ENCODE measurements at places on chromosomes 11 and 22. TPM values are rescaled to one million over a fixed set of nuclear protein-coding genes. Genes with fewer than 3 reads are reported as not detected.
A peak's percentile ranks its signal among the peaks of the same experiment; 100 is the strongest.

DNA sequence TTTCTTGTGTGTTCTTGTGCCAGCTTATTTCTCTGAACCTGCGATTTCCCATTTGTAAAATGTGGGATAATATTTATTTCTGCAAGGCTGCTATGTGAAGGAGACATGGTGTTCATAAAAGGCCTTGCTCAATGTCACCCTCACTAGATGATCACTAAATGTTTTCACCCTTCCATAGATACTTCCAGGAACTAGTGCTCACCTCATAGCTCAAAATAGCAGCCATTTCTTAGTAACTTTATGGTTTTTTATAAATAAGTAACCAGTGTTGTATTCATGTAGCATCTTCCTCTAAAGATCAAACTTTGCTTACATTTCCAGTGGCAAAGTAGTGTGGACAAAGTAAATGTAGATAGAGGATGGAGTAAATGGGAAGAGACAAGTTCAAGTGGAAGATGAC lies 23.8 kb downstream of the SYTL2 start:
- no peak overlapping the region for H3K4me3 ChIP-seq
- no peak overlapping the region for H3K27ac ChIP-seq
- H3K27me3 ChIP-seq, result no peaks in the 10 kb centered on the region
- DNase-seq, result no peak

The YPEL4 gene
- total RNA-seq, result 0.55 TPM

The SLC1A2 gene
- 6.4 TPM for total RNA-seq

DNA sequence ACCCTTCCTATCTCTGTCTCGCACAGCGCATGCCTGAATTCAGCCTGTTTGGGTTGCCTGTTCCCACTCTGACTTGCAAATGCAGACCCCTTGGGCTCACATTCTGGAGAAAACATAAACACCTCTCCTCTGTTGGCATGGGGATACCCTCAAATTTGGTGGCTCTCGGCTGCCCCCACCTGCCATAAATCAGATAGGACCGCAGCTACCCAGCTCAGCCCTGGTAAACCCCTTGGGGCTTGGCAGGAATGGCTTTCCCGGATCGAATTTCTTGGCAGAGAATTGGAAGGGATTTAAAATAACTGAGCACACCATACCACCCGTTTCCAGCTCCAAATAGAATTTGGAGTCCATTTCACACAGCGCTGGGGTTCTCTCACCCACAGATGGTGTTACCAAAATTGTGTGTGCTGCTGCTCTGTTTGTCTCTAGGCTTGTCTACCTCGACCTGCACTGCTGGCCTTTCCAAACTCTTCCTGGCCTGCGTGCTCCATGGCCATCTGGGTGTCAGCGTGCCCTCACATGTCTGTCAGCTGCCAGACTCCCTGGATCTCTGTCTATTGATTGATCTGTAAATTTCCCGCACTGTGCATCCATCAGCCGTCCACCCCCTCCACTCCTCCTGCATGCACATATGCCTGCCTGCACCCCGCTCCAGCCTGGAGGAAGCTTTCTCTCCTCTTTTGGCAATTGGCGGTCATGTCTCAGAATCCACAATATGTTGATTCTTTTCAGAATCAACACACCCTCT lies 134.0 kb downstream of the NTM start:
- H3K36me3 ChIP-seq, result no peaks in the 10 kb centered on the region
- H3K27ac ChIP-seq, result no peak overlapping the region
- H3K4me1 ChIP-seq, result no peaks in the 10 kb centered on the region
- no peak for DNase-seq

DNA sequence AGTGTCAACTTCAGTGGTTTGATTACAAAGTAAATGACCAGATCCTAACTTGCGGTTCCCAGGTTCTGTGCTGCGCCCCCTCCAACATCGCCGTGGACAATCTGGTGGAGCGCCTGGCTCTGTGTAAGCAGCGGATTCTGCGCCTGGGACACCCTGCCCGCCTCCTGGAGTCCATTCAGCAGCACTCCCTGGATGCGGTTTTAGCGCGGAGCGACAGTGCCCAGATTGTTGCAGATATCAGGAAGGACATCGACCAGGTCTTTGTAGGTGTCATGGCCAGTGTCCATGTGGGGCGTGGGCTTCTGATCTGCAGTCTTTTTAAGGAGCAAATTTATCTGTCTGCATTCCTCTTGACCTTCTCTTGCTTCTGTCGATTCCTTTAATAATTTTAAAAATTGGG lies 11.1 kb downstream of the IGHMBP2 start:
- H3K4me3 ChIP-seq, result no peak overlapping the region
- no peaks in the 10 kb centered on the region for H3K4me1 ChIP-seq
- no peak for DNase-seq
- H3K27ac ChIP-seq, result no peak overlapping the region
- H3K27me3 ChIP-seq, result no peaks in the 10 kb centered on the region

The LRRC10B gene
- not detected for total RNA-seq

- H3K27me3 ChIP-seq, result peaks cover 5% of the 10 kb centered on the region
- peaks cover 13% of the 10 kb centered on the region for H3K4me1 ChIP-seq
- H3K36me3 ChIP-seq, result no peaks in the 10 kb centered on the region
- no peak for DNase-seq
Observed at GRCh38 chr11:19313140-19313539, 72.4 kb upstream of the E2F8 start.

The SCGB1D2 gene
- total RNA-seq, result 1.5 TPM

DNA sequence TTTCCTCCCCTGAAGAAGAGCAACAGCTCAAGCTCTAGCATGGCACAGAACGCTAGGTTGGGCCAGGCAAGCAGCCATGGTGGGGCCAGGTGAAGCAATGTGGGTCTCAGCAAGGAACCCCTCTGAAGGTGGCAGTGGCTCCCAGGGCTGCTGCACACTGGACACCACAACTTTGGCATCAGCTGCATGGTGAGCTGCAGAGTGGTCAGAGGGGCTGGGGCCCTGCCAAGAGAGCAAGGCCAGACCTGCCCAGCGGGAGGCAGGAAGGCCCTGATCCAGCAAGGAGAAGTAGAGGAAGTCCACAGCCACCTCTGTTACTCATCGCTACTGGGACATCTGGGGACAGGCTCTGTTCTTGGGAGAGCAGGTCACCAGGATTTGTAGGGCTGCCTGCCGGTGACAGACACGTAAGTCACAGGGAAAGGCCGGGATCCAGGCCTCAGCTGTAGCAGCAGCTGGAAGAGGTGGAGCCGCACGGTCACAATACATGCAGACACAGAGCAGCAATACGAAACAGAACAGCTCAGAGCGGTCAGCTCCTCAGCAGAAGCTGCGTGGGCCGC lies 12.4 kb downstream of the CYB561A3 start:
- DNase-seq, result no peak
- no peak overlapping the region for H3K27ac ChIP-seq
- H3K4me3 ChIP-seq, result no peak overlapping the region
- H3K27me3 ChIP-seq, result no peaks in the 10 kb centered on the region
- peaks cover 82% of the 10 kb centered on the region for H3K36me3 ChIP-seq
- H3K4me1 ChIP-seq, result no peaks in the 10 kb centered on the region

GRCh38 chr11:76267556-76267955 lies 61.3 kb upstream of the WNT11 start:
- H3K4me3 ChIP-seq, result no peak overlapping the region
- H3K27me3 ChIP-seq, result no peaks in the 10 kb centered on the region
- no peak overlapping the region for H3K27ac ChIP-seq
- no peak for DNase-seq
- no peaks in the 10 kb centered on the region for H3K36me3 ChIP-seq

DNA sequence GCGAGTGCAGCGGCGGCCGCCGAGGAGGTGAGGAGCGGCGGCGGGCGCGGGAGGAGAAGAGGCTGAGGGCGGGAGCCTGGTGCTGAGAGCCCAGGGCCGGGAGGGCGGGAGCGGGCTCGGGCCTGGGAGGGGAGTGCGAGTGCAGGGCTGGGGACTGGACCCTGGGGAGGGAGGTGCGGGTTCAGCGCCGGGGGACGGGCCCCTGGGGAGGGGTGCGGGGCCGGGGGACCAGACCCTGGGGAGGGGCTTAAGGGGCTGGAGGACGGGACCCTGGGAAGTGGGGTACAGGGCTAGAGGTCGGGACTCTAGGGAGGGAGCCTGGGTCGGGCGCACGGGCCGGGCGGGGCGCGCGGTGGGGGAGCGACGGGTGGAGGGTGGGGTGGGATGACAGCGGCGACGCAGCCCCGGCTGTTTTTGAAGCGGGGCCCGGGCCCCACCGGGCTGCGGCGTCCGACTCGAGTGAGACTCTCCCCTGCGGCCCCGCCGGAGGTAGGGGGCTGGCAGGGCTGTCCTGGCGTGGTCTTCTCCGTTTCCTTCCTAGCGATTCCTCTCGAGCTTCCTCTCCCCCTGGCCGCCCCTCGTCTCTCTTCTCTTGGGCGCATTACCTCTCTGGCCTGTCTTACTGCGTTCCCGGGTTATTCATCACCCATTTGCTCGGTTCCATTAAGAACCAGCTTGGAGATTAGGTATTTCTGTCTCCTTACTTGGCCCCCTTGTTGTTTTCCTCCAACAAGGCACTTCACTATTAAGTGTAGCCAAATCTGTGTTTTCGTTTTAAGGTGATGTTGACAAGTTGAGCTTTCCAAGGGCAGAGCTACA lies 754 bp downstream of the NUP50 start:
- H3K4me3 ChIP-seq, result peak overlapping the region; percentile 87
- H3K4me1 ChIP-seq, result peaks cover 21% of the 10 kb centered on the region
- H3K27ac ChIP-seq, result peak overlapping the region; percentile 81
- DNase-seq, result peak; percentile 40
- no peaks in the 10 kb centered on the region for H3K27me3 ChIP-seq

The MS4A4E gene
- total RNA-seq, result not detected

The MFRP gene
- not detected for total RNA-seq

GRCh38 chr11:116224889-116225200 lies 547.9 kb downstream of the BUD13 start:
- no peak for DNase-seq
- no peaks in the 10 kb centered on the region for H3K36me3 ChIP-seq
- peaks cover 14% of the 10 kb centered on the region for H3K27me3 ChIP-seq
- peaks cover 8% of the 10 kb centered on the region for H3K4me1 ChIP-seq
- no peak overlapping the region for H3K4me3 ChIP-seq
- no peak overlapping the region for H3K27ac ChIP-seq

GRCh38 chr22:35785181-35785923 lies 67.7 kb downstream of the APOL5 start:
- DNase-seq, result no peak
- H3K36me3 ChIP-seq, result peaks cover 21% of the 10 kb centered on the region
- no peak overlapping the region for H3K4me3 ChIP-seq

The ROBO3 gene
- 1.5 TPM for total RNA-seq

The ARHGEF17 gene
- total RNA-seq, result 67.4 TPM

The RAB39A gene
- 0.41 TPM for total RNA-seq

The GSC2 gene
- total RNA-seq, result not detected

The CASP1 gene
- total RNA-seq, result 7.4 TPM

- DNase-seq, result no peak
- H3K27ac ChIP-seq, result no peak overlapping the region
- no peak overlapping the region for H3K4me3 ChIP-seq
- H3K27me3 ChIP-seq, result no peaks in the 10 kb centered on the region
- no peaks in the 10 kb centered on the region for H3K36me3 ChIP-seq
- no peaks in the 10 kb centered on the region for H3K4me1 ChIP-seq
Observed at GRCh38 chr11:95835351-95835750, 45.1 kb downstream of the CEP57 start.

DNA sequence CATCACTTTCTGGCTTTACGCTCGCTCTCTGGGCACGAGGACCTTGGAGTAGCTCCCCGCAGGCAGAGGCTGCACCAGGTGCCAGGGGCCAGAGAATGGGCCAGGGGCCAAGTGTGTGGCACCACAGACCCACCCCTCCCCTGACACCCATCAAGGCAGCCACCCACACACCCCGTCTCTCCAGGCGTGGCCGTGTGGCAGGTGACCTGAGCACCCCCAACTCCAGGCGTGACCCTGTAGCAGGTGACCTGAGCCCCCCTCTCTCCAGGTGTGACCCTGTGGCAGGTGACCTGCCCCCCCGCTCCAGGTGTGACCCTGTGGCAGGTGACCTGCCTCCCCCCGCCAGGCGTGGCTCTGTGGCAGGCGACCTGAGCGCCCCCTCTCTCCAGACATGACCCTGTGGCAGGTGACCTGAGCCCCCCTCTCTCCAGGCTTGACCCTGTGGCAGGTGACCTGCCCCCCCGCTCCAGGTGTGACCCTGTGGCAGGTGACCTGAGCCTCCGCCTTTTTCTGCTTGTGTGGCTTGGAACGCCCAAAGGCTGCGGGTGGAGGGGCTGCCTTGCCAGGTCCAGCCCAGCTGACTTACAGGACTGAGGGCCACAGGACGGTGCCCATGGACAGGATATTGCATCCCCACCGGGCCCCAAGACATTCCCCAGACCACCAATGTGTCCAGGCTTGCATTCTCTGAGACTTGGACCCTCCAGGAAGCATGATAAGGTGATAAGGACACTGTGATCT lies 667.2 kb downstream of the BRD1 start:
- no peaks in the 10 kb centered on the region for H3K4me1 ChIP-seq
- H3K27ac ChIP-seq, result no peak overlapping the region
- DNase-seq, result no peak
- peaks cover 25% of the 10 kb centered on the region for H3K27me3 ChIP-seq
- no peaks in the 10 kb centered on the region for H3K36me3 ChIP-seq

- H3K4me3 ChIP-seq, result no peak overlapping the region
- H3K36me3 ChIP-seq, result no peaks in the 10 kb centered on the region
- H3K27me3 ChIP-seq, result no peaks in the 10 kb centered on the region
- no peaks in the 10 kb centered on the region for H3K4me1 ChIP-seq
- no peak overlapping the region for H3K27ac ChIP-seq
- no peak for DNase-seq
Observed at GRCh38 chr11:133723056-133723455, 122.3 kb downstream of the SPATA19 start.

GRCh38 chr11:83612891-83613766 lies 327.0 kb upstream of the CCDC90B start:
- no peak overlapping the region for H3K27ac ChIP-seq
- no peaks in the 10 kb centered on the region for H3K27me3 ChIP-seq

DNA sequence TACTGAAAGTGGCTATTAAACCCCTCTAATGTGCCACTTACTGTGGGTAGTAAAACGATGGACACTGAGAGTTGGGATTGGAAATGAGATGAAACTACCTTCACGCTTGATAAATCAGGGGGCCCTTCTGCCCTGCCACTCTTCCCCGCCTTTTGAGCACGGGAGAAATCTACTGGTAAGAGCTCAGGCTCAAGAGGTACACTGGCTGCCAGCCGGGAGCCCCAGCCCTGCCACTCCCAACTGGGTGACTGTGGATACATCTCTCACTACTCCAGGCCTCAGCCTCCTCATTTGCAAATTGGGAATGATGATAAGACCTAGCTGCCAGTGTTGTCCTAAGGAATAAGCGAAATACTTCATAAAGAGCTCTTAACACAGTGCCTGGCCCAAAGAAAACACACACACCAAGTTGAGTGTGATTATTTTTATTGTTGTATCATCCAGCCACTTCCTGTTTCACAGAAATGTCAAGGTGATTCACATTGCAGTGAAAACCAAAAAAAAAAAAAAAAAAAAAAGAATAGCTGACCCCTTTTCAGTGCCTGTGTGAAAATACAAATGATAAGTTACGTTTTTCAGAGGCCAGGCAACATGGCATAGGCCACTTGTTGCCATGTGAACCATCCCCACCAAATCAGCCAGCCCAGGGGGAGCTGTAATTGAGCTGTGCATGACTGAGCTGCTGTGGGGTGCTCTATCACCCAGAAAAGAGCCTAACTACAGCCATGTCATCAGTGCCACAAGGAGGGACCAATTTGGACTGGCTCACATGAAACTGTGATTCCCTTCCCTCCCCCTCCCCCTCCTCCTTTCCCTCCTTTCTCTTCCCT lies 4.4 kb upstream of the ZNRD2 start:
- no peak for DNase-seq
- no peak overlapping the region for H3K4me3 ChIP-seq
- H3K27me3 ChIP-seq, result no peaks in the 10 kb centered on the region
- H3K4me1 ChIP-seq, result peaks cover 33% of the 10 kb centered on the region
- no peaks in the 10 kb centered on the region for H3K36me3 ChIP-seq

The KCNA4 gene
- total RNA-seq, result 5.2 TPM
